ENCODE measurements at places on chromosomes 3 and 15.

- no peak for DNase-seq
Observed at GRCh38 chr3:78668302-78668701, 1099.5 kb downstream of the ROBO1 start.

DNA sequence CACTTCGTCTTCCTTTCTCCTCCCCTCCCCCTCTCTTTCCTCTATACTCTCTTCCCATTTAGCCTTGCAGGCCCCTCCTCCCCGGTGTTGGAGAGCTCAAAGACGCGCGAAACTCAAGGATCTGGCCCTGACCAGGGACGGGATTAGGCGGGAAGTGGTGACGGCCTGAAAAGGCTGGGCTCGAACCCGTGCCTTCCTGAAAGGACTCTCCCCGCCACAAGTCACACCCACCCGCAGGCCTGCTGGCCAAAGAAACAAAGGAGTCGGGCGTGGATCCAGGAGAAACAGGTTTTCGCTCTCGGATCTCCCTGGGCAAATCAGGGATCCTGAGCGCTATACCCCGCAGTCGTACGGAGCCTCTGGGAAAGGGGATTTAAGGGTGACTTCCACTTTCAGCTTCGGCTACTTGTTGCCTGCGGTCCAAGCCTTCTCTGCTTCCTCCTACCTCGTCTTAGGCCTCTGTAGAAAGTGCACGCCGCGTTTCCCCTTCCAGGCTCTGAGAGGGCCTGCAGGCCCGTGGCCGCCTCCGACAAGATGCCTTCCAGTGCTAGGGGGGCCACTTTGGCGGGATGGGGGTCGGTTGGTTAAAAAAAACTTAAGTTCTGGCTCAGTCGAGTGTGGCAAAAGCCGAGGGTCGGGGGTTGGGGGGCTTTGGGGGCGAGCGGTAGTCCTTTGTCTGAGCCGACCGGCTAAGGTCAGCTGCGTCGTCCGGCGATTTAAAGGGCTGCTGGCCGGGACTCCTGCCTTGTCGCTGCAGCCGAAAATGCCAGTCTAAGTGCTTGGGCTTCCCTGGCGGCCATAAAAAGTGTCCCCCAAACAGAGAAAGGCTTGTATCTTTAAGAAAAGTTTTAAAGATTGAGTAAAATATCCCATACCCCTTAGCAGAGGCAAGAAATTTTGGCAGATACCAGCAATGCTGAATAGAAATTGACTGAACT lies 8.2 kb downstream of the ZIC4 start:
- no peak for DNase-seq

DNA sequence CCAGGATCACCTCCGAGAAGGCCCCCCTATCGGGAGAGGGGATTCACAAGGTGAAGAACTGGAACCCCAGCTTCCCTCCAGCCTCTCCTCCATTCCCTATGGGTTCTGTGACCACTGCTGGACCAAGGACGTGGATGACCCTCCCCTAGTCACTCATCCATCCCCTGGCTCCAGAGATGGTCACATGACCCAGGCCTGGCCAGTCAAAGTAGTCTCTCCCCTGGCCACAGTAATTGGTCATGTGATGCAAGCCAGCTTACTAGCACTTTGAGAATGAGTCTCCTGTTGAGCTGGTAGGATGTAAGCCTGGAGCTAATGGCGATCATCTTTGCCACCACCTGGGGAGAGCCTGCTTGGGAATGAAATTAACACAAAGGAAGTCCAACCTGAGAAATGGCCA lies 3.9 kb downstream of the CAMK1 start:
- DNase-seq = no peak

DNA sequence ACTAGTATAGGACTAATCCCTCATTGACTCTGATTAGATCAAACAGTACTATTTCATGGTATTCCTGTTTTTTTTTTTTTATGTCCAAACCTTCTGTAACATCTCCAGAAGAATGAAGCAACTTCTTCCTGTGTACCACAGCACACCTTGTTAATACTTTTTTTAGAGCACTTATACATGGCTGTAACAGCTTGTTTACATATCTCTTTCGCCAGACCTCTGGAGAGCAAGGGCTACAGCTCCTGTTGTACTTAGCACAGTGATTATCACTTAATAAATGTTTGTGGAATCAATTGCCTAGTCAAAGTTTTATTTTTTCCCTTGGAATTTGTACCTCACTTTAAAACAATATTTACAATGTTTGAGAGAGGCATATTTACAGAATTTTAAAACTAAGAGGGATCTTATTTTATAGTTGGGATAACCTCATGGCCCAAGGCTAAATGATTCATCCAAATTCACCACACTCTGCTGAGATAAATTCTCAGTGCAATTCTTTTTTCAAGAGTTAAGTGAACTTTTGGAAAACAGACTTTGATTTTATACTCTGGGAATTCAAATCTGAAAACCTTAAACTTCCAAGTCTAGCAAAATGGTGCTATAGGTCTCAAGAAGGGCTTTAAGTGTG lies 9.2 kb upstream of the GATM start:
- no peak for DNase-seq

DNA sequence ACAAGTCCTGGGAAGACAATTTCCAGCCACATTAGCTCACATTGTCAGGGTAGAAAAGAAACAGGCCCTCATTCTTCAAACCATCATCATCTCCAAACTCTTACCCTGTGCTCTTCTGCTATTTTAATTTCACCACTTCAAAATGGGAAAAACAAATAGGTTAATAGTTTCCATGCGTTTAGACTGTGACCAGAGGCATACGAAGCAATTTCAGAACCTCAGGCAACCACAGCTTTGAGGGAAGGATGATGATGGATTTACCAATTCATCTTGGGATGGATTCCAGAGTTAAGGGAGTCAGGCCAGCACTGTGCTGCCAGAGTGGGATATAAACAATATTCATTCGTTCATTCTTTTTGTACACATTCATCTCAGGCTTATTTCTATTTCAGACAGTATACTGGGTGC lies 307.8 kb upstream of the TPRG1 start:
- no peak for DNase-seq

GRCh38 chr3:131485119-131485518 lies 17.7 kb downstream of the MRPL3 start:
- DNase-seq = no peak

DNA sequence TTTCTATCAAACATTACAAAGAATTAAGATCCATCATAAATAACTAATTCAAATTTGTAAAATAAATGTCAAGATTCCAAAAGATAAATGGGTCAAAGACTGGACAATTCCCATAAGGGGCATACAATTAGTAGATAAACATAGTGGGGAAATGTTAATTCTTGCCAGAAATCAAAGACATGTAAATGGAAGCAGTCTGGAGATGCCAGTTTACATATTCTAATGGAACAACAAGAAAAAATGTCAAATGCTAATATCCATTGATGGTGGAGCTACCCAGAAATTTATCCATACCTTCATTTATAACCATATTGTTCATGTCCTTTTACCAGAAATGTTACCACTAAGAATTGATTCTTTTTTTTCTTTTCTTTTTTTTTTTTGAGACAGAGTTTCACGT lies 13.7 kb upstream of the LIPC start:
- DNase-seq = no peak

DNA sequence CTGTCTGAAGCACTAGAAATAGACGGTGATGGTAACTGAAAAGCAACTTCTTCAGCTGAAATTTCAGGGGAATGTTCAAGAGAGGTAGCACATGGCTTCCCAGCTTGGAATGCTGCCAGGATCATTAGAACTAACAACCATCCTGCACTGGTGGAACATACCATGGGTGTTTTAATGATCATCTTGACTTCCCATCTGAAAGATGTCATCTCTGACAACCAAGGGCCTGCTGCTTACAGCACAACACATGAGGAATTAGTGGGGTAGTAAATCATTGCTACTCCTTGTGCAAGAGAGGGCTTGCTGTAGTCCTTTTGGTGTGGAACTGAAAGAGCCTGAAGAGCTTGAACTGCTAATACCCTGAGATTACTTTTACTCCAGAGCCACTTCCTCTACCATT lies 853.7 kb downstream of the MCTP2 start:
- no peak for DNase-seq

- peak; percentile 26 for DNase-seq
Observed at GRCh38 chr3:177713928-177714900, 516.9 kb upstream of the TBL1XR1 start.

GRCh38 chr15:73990250-73991005 lies 1.7 kb downstream of the STOML1 start:
- DNase-seq = no peak

DNA sequence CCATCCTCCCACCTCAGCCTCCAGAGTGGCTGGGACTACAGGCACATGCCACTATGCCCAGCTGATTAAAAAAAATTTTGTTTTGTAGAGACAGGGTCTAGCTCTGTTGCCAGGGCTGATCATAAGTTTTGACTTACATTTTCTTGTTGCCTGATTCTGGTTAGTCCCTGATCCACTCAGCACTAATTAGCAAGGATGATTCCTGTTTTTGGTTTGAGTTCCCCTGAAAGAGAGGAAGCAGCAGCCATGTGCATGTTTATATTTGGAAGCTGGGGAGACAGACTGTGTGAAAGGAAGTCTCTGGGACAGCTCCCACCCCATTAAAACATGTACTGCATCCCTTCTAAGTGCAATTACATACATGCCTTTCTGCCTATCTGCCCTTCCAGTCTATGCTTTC lies 3.6 kb upstream of the NCK1 start:
- DNase-seq = no peak

GRCh38 chr3:150104564-150104963 lies 133.9 kb upstream of the PFN2 start:
- DNase-seq = no peak

GRCh38 chr3:27688053-27688452 lies 34.1 kb downstream of the EOMES start:
- DNase-seq = no peak

DNA sequence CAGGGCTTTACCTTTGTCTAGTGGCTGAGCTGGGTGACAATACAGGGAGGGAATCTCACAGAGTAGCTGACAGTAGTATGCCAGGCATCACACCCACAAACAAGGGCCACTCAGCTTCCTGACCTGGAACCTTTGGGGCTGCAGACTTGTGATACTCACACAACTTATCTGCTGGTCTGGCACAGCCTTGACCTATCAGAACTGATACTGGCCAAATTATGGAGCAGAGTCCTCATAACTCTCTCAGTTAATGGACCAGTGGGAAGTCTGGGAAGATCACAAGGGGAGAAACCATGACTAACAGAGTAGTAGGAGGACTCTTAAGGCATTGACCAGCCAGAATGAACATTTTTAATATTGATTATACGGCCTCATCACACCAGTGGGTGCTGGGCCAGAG lies 19.4 kb downstream of the MRPL46 start:
- DNase-seq = no peak

GRCh38 chr15:64751464-64751863 lies 23.9 kb downstream of the RBPMS2 start:
- no peak for DNase-seq

DNA sequence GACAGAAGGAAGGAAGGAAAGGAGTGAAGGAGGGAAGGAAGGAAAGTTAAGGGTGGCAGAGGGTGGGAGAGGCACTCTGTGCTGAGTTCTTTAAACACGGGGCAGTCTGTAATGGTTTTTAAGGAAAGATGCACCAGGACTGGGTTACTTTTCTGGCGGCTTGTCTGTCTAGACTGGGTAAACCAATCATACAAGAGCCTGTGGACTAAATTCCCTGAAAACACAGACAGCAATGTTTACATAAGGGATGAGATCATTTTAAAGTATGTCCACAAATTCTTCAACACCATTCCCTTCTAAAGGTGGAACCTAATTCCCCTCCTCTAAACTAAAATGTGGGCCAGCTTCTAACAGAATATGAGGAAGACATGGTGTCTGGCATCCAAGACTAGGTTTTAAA lies 235.5 kb upstream of the IGF1R start:
- no peak for DNase-seq

GRCh38 chr15:27869697-27870281 lies 229.3 kb downstream of the OCA2 start:
- DNase-seq = no peak

GRCh38 chr3:71447803-71448202 lies 135.7 kb downstream of the FOXP1 start:
- DNase-seq = no peak

- no peak for DNase-seq
Observed at GRCh38 chr15:89138999-89139612, 50.9 kb downstream of the ABHD2 start.

GRCh38 chr3:40179016-40179415 lies 130.5 kb upstream of the EIF1B start:
- peak; percentile 56 for DNase-seq

GRCh38 chr3:47362701-47363100 lies 18.1 kb upstream of the PTPN23 start:
- no peak for DNase-seq

- no peak for DNase-seq
Observed at GRCh38 chr3:52719618-52720017, 13.7 kb downstream of the SPCS1 start.

- DNase-seq = no peak
Observed at GRCh38 chr3:186217820-186218164, 108.9 kb upstream of the ETV5 start.

DNA sequence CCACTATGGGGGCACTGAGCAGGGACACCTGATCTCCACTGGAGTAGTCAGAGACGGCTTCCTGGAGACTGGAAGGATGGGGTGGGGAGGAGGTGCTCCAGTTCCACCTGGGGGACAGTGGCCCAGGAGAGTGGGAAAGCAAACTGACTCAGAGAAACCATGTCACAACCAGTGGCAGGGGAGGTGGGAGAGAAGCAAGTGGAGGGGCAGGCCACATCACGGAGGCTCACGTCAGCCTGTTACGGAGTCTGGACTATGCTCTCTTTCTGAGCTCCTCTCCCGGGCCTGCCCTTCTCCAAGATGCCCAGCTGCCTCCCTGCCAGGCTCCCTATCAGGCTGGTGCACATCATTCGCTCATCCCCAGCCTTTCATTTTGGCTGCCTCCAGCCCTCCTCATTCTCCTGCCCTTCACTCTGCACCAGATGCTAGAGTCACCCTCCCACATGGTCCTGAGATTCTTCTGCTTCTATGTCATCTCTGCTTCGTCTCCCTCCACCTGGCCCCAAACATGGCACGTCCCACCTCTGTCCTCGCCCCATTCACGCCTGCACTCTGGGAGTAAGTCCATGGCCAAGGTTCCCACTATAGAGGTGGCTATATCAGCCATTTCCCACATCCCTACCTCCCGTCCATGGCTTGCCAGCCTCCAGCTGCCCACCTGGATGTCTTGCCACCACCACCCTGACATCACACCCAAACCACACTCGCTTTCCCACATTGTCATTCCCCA lies 100.3 kb downstream of the ADCY5 start:
- DNase-seq = no peak

- peak; percentile 57 for DNase-seq
Observed at GRCh38 chr3:72887705-72888545, at the start of gene GXYLT2. Gene GXYLT2, plus strand, starts transcription at chr3:72888046. Its CDS starts 188 bp downstream, at chr3:72888234.

DNA sequence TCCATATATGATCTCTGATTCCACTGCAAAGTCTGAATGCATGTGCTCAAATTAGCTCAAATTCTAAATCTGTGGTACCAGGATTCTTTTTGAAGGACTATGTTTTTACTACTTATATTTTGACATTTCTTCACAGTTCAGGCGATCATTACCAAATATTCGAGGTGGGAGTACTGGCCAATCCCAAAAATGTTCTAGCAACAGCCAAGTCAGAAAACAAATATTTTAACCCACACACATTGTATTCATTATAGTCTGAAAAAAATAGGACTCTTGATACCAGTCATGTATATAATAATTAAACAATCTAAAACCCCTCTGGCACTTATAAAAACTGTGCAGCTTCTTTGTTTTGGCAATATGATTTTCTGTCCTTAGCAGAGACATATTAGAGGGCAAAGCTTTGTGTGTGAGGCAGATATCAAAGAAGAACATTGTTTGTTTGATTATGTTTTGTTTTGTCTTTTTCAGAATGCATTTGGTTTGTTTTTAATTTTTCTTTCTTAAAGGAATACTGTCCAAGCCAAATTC lies 37.4 kb downstream of the FGF7 start:
- DNase-seq = no peak
